A549 treated with Hydrocortisone at 1 μM for 4 hours (cell line): ENCODE measurements at places on chromosomes 5 and 9. TPM values are rescaled to one million over a fixed set of nuclear protein-coding genes. Genes with fewer than 3 reads are reported as not detected.

Gene TLE4
- total RNA-seq: 9.9 to 13.3 TPM (median 11.3 TPM) in 5 replicates

Gene DPM2
- total RNA-seq: 35.2 to 42.8 TPM (median 42.5 TPM) in 5 replicates

Gene SLC6A3
- 0.62 to 0.97 TPM (median 0.75 TPM) in 5 replicates for total RNA-seq

Gene CXXC5
- 15.0 to 17.5 TPM (median 15.4 TPM) in 5 replicates for total RNA-seq

Gene SLC34A3
- total RNA-seq: 0.05 to 0.16 TPM (median 0.07 TPM) in 4 of 5 replicates, not detected in the other

Gene ZNF366
- total RNA-seq: not detected in 5 replicates

Gene FAM169A
- total RNA-seq: 3.6 to 8.2 TPM (median 6.8 TPM) in 5 replicates

Gene CRB2
- 0.09 to 0.20 TPM (median 0.10 TPM) in 5 replicates for total RNA-seq

Gene GARIN3
- not detected in 5 replicates for total RNA-seq

Gene RORB
- 0.02 TPM in 1 of 5 replicates, not detected in the others for total RNA-seq

Gene HAVCR1
- 25.5 to 50.1 TPM (median 31.2 TPM) in 5 replicates for total RNA-seq

Gene MEF2C
- total RNA-seq: 0.02 to 0.03 TPM (median 0.03 TPM) in 3 of 5 replicates, not detected in the others

Gene FIBCD1
- total RNA-seq: 12.1 to 19.5 TPM (median 16.7 TPM) in 5 replicates

Gene ECM2
- total RNA-seq: 0.09 to 0.17 TPM (median 0.13 TPM) in 5 replicates

Gene IL33
- 0.10 to 0.55 TPM (median 0.43 TPM) in 5 replicates for total RNA-seq

Gene IL5
- not detected in 5 replicates for total RNA-seq

Gene SAXO1
- not detected in 5 replicates for total RNA-seq

Gene OTP
- 0.03 to 0.16 TPM (median 0.13 TPM) in 5 replicates for total RNA-seq

Gene TAF11L8
- total RNA-seq: not detected in 5 replicates

Gene ELAVL2
- 0.02 to 0.05 TPM (median 0.02 TPM) in 3 of 5 replicates, not detected in the others for total RNA-seq

Gene IPPK
- 11.9 to 13.0 TPM (median 12.3 TPM) in 5 replicates for total RNA-seq

Gene HMGCS1
- total RNA-seq: 52.6 to 70.9 TPM (median 58.4 TPM) in 5 replicates

Gene SNCAIP
- 0.03 to 0.05 TPM in 2 of 5 replicates, not detected in the others for total RNA-seq

Gene RNF224
- 0.07 to 0.24 TPM (median 0.14 TPM) in 5 replicates for total RNA-seq

Gene TTLL11
- total RNA-seq: 4.1 to 5.4 TPM (median 4.9 TPM) in 5 replicates

Gene PDCD1LG2
- 0.17 to 0.32 TPM (median 0.24 TPM) in 5 replicates for total RNA-seq

Gene LEAP2
- 0.62 to 1.0 TPM (median 0.97 TPM) in 5 replicates for total RNA-seq

Gene ZNF483
- total RNA-seq: 0.18 to 0.94 TPM (median 0.49 TPM) in 5 replicates

Gene THBS4
- total RNA-seq: 0.03 to 0.23 TPM (median 0.14 TPM) in 5 replicates
